ENCODE measurements at places on chromosomes 11 and 22.
A peak's percentile ranks its signal among the peaks of the same experiment; 100 is the strongest.

DNA sequence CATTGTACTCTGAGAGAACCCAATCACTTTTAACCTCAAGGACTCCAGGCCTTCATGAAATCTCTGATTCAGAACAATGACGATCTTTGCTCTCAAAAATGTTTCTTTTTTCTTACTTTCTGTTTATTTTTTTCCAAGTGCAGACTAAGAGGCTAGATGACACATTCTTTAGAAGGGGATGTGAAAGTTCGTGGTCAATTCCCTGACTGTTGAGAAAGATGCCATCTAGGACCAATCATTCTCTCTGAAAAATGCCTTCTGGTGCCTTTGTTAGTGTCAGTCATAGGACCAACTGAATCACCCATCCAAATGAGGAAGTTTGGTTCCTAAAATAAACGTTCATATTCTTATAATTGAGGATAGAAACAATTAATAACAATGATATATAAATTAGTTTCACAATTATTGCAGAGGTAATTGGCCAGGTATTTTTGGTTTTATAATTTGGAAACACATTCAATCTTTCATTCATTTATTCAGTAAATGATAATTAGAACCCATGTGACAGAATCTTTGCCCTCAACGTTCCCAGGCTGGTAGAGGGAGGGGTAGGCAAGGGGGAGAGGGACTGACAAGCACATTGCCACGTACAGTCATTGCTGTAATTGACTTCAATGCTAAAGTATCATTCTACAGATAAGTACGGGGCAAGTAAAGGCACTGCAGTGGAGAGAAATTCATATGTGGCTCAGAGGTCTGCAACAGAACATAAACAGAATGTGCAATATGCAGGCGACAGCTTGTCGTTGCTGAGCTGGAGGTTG is 333.4 kb upstream of the MPPED2 start:
- DNase-seq = no peak

DNA sequence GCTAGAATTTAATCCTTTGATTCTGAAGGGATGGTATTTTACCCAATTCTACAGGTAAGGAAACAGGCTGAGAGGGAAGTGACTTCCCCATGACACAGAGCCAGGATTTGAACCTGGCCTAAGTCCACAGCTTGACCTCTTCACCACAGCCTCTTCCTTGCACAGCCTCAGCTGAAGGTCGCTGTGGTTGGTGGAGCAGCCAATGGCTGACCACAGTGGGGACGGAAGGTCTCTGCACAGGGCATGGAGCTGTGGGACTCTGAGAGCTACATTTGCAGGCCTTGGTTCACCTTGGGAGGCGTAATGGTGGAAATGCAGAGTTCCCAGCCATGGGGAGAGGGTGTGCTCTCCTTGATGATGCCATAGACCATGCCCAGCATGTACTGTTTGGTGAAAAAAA is 295.0 kb downstream of the DDX10 start:
- DNase-seq = no peak

GRCh38 chr22:47768027-47768426 is 1005.6 kb downstream of the TBC1D22A start:
- DNase-seq = no peak

DNA sequence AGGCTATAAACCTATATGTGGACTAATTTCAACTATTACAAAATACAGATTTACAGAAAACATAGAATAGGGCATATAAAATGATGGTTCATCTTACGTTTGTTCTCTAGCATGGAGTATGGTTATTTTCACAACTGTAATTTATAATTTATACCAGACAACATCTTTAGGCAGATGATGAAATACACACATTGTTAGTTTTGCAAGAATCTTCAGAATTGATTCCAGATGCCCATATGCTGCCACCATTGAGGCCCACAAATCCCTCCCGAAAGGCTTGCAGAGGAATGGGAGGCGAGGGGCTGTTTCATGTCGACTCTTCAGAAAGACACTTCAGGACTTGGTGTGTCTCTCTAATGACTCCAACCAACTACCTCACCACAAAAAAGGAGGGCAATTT is 6.2 kb downstream of the PTPN5 start:
- no peak for DNase-seq

GRCh38 chr11:120522736-120523135 is 11.2 kb downstream of the GRIK4 start:
- no peak for DNase-seq

DNA sequence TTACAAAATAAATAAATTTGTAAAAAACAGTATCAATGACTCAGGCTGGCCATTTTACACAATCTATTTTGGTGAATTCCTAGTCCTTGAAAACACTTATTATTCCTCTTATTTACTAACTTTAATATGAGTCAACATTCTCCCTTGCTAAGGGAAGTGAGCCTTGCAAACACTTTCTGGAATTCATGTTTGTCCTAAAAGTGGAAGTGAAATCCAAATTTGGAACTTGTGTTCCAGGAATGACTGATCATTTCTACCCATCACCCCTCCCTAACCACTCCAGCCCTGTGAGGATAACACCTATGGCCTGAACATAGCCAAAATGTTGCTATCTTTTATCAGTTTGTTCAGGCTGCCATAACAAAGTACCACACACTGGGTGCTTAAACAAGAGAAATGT is 83.1 kb downstream of the OR5AK2 start:
- no peak for DNase-seq

DNA sequence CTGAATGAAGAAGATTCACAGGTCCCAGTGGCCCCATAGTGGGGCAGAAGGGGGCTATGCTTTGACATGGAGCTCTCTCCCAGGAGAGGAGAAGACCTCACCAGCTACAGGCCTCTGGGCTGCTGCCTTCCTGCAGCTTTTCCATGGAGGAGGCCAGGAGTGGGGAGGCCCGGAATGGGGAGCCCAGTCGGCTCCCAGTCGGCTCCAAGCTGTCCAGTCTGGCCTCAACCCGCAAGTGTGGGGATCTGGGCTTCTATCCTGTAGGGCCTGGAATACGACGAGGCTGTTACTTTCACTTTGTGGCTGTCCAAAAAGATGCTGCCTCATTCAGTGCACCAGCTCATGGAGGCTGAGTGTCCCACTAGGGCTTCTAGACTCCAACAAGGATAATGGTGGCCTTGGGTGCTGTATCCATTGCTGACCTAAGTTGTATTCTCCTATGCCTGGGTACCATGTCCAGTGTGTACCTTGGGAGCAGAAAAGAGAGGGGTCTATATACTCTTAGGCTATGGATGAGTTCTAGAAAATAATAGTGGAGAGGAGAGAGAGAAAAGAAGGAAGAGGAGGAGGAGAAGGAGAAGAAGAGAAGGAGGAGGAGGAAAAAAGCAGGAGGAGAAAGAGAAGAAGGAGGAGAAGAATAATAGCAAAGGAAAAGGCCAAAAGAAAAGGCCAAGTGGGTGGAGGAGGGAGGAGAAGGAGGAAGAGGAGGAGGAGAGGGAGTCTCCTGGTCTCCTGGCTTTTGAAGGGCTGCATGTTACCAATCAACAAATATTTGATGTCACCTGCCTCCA is 1.1 kb downstream of the MYO18B start:
- DNase-seq = no peak

- DNase-seq = no peak
Measured at GRCh38 chr11:60161766-60162165, 21.1 kb downstream of the MS4A6A start.

DNA sequence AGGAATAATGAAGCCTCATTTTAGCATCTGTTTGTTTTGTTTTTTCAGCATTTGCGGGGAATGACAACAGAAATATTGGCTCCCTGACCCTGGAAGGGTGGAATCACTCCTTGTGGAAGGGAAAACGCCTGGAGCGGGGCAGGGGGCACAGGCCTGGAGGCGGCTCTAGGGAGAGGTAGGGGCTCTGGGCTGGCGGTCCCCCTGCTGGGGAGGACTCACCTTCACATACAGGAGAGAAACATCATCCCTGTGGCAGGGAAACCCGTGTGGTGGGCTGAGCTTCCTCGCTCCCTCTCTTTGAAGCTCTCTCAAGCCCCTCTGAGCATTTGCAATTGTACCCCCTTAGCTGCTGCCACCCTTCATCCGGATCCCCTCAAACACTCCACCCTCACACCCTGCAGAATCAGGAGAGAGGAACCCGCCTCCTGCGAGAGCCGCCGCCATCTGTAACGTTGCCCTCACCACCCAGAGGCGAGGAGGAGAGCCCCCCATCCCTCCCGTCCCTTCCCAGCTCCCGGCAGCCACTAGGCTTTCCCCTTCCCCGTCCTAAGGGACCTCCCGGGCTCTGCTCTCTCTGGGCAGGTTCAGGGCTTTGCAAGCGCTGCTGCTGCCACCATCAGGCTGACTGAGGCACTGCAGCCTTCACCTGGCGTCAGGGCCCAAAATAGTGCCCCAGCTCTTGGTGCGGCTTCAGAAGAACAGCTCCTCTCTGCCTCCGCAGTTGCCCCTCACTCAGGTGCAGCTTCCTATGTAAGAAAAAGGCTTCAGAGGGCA is 10.4 kb downstream of the KIRREL3 start:
- peak; percentile 63 for DNase-seq

DNA sequence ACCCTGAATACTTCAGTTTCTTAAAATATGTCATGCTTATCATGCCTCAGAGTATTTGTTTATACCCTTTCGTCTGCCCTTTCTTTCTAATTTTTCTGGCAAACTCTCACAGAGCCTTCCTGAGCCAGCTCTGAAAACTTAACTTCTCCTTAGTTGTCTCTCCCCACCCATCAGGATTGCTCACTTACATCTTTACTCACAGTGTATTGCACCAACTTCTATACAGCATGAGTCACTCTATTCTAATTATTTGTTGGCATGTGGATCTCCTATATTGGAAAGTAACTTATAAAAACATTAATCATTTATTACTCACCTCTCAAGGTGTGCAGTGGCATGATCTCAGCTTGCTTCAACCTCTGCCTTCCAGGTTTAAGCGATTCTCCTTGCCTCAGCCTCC is 114.9 kb downstream of the FANCF start:
- DNase-seq = no peak

- DNase-seq = no peak
Measured at GRCh38 chr22:48310740-48311139, 1516.9 kb downstream of the BRD1 start.

GRCh38 chr11:2797121-2797711 is 88.4 kb downstream of the CDKN1C start:
- DNase-seq = no peak

DNA sequence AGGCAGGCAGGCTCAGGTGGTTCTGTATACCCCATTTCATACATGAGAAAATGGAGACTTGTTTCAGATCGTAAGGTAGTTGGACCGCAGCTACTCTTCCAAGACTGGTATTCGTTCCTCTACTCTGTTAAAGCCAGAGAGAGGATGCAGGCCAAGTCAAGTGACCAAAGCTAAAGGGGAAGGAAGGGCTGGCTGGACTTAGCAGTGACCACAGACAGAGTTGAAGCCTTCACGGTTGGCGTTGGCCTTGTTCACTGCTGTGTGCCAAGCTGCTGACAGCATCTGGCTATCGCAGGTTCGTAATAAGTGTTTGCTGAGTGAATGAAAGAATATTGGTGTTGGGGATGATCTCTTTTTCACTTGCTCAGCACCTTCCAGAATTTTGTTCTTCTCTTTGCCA is 64.2 kb downstream of the PTPRJ start:
- no peak for DNase-seq

- no peak for DNase-seq
Measured at GRCh38 chr11:56706486-56706885, 7.6 kb downstream of the OR9G1 start.

DNA sequence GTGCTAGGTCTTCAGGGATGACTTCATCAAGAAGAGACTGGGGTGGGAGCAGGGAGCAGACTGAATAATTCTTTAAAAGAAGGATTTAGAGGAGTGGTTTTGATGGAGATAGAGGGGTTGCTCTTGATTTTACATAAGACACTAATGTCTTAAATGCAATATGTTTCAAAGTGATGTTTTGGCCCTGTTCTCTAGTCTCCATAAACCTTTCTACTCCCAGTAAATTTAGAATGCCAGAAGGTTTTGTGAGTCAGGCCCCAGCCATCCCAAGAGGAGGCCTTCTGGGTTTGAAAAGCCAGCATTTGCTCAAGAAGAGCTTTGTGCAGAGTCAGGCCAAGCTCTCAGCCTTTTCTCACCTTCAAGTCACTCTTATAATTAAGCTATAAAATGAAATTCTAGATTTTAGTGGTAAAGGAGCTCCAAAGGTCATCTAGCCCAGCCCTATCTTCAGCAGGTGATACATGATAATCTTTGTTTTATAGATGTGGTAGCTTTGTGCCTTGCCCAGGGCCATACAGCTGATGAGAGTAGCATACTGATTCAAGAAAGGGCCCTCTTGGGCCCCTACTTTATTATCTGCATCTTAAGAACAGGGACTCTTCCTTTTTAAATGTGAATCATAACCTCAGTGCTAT is 122.8 kb upstream of the MTNR1B start:
- DNase-seq = peak; percentile 32

DNA sequence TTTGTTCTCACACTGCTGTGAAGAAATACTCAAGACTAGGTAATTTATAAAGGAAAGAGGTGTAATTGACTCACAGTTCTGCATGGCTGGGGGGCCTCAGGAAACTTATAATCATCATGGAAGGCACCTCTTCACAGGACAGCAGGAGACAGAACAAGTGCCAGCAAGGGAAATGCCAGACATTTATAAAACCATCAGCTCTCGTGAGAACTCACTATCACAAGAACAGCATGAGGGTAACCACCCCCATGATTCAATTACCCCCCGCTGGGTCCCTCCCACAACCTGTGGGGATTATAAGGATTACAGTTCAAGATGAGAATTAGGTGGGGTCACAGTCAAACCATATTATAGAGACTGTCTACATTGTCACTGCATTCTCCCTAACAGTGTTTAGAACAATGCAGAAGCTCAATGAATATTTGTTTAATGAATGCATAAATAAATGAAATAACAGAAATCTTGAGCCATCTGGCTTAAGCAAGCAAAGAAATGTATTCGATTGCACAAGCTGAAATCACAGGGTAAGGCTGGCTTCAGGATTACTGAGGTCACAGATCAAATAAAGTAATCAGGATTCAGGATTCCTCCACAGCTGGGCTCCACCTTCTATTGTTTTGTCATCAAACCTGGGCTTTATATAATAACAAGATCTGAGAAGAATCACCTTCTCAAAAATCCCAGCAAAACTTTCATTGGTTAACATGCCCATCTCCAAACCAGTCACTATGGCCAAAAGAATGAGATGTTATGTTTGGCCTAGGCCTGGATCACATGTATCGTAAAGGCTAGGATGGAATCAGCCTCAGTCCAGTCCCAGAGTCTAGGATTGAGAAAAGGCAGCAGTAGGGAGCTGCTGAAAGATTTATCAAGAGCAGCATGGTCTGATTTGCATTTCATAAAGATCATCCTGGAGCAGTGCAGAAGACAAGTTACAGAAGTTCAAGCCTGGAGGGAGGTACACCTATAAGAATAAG is 137.8 kb upstream of the UBASH3B start:
- no peak for DNase-seq

GRCh38 chr11:1670905-1671371 is 26.1 kb upstream of the KRTAP5-6 start:
- DNase-seq = no peak

GRCh38 chr11:70070706-70071105 is 7.4 kb upstream of the ANO1 start:
- DNase-seq = no peak

- DNase-seq = no peak
Measured at GRCh38 chr11:73139476-73140198, 2.5 kb downstream of the FCHSD2 start.

DNA sequence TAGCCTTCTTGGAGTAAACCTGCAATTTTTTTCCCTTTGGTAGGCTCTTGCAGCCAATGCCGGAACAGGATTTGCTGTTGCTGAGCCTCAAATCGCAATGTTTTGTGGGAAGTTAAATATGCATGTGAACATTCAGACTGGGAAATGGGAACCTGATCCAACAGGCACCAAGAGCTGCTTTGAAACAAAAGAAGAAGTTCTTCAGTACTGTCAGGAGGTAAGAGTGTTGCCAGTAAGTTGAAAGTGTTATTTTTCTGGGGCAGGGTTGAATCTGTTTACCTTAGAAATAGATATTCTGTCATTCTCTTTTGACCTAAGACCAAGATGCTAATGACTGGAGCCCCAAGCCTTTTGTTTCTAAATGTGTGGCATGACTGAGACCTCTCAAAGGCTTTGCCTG is 39.7 kb downstream of the APLP2 start:
- DNase-seq = no peak
